Urinary bladder (tissue), 4 donors: ENCODE measurements at places on chromosomes 2 and 18. TPM values are rescaled to one million over a fixed set of nuclear protein-coding genes. Genes with fewer than 3 reads are reported as not detected.

DNA sequence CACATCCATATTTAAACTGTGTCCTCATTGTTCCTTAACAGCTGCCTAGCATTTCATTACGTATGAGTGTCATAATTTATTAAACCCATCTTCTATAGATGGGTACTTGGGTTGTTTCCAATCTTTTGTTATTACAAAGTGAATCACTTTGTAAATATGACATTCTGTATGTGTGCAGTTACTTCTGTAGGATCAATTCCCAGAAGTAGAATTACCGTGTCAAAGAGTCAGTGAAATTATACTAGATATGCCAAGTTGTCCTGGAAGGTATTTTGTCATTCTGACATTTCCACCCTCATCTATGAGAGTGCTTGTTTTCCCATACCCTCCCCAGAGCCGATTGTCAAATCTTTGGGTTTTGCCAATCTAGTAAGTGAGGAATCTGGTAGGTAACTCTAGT is 194.5 kb upstream of the APCDD1 start:
- DNase-seq, result no peak

GRCh38 chr2:51013933-51014526 is 17.9 kb downstream of the NRXN1 start:
- DNase-seq, result no peak

GRCh38 chr2:30374380-30374779 is 72.7 kb upstream of the LCLAT1 start:
- no peak for DNase-seq

DNA sequence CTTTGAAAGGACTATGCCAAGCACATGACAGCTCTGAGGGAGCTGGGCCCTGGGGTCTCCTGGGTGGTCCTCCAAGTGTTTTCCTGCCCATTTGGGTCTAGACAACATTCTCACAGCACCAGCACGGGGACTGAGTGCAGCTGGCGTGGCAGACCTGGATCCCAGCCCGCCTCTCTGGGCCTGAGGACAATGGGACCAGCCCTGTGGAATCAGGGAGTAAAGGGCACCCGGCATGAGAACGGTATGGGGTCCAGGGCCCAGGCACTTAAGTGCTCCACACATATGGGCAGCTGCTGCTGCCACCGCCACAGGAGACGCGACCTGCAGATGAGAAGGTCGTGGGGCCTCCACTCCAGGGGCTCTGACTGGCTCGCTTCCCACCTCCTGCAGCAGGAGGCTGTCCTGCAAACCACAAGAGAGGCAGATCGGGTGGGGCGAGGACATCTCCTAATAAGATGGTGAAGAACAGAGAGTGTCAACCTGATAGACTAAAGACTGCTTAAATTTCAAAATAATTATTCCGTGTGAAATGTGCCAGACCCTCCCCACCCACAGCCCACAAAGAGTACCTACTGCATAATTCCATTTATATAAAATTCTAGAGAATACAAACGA is 46.3 kb downstream of the FAM178B start:
- DNase-seq, result no peak

GRCh38 chr2:20125616-20126015 is 74.2 kb upstream of the LAPTM4A start:
- DNase-seq, result no peak

GRCh38 chr2:147177071-147177857 is 667.6 kb upstream of the ACVR2A start:
- no peak for DNase-seq

- DNase-seq, result no peak
These were observed 20.3 kb downstream of the ACTR3 start for GRCh38 chr2:113910110-113910717.

DNA sequence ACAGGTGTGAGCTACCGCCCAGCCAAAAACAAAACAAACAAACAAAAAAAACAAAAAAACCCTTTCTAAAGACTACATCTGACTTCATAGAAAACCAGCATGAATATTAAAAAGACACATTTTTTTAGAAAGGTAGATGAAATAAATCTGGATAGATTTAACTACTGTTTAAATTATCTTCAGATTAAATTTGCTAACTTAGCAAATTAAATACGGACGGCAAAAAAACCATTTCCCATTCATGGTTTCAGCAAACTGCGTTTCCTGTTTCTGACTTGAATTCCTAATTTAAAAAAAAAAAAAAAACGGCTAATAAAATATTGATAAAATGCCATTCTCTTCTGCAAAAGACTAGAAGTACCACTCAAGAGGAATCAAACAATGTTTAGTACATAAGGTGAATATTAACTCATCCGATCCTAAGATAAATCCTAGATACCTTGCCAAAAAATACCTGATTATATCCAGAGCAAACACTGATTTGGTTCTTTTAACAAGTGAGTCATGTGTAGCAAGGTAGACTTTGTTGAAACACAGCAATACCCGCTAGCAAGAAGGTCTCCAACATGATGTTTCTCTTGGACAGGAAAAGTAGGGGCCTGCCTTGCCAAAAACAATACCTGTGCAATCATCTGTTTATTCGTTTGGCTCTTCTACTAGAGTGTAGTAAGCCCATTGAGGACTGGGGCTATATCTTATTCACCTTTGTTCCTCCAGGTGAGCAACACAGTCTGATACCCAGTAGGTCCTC is 96.2 kb downstream of the BARD1 start:
- no peak for DNase-seq

DNA sequence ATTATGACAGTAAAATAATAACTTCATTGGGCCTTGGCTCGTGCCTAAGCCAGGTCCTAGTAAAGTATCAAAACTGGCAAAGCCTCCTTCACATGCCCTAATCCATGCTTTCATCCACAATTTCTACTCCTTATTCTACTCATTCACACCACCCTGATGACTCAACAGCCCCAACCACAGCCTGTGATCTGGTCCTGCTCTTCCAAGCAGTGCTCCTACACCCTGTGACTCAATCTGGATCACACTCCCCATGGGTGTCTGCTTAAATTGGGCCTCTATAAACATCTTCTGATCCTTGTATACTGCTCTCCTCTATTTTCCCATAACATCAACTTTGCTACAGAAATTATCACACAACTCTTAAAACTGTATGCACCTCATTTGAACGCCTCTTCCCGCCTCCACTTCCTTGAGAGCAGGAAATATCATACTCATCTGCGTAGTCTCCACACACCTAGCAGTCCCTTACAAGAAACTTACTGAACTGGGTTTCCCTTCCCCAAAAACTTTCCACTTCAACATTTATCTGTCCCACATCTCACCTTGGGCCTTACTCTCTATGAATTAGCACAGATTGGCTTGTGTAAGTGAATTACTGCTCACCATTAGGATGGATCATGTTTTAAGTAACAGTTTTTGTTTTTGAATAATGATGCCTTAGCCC is 15.9 kb downstream of the GTF3C3 start:
- DNase-seq, result no peak

- peak; percentile 43 for DNase-seq
These were observed 914 bp upstream of the IWS1 start for GRCh38 chr2:127527001-127527804.

Gene PUS10
- polyA plus RNA-seq, result 3.1 TPM

Gene SLC25A52
- not detected for polyA plus RNA-seq
